ENCODE measurements at places on chromosomes 4 and X.

GRCh38 chr4:172202480-172203076, 389.4 kb downstream of the GALNTL6 start:
- DNase-seq, result peak; percentile 63

GRCh38 chrX:41405551-41405950, 41.6 kb upstream of the NYX start:
- DNase-seq, result no peak

- DNase-seq, result peak; percentile 46
Measured at GRCh38 chrX:119605464-119606279, 552 bp downstream of the NKRF start.

GRCh38 chr4:122548452-122548851, 72.4 kb downstream of the IL21 start:
- peak; percentile 5 for DNase-seq

- DNase-seq, result no peak
Measured at GRCh38 chrX:113075521-113075920, 234.9 kb upstream of the AMOT start.

- peak; percentile 82 for DNase-seq
Measured at GRCh38 chr4:184843984-184844554, 18.3 kb upstream of the ACSL1 start.

- DNase-seq, result no peak
Measured at GRCh38 chrX:123206176-123206575, 22.1 kb downstream of the GRIA3 start.

DNA sequence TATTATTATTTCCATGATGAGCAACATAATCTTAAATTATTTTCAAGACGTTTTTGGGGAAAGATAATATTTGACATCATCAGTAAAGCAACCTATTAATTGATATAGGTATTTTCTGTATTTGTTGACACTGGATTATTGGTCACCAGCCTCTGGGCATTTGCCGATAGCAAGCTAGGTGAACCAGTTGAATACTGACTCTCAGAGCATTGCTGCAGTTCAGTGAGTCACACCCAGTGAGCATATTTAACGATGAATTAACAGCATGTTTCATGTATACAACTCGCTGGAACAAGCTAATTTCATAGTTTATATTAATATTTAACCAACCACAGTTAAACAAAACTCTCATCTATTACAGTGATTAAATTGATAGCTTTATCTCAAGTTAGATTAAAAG, 1006.0 kb upstream of the DIAPH2 start:
- no peak for DNase-seq

- no peak for DNase-seq
Measured at GRCh38 chrX:150291014-150291413, 72.1 kb upstream of the MAMLD1 start.

DNA sequence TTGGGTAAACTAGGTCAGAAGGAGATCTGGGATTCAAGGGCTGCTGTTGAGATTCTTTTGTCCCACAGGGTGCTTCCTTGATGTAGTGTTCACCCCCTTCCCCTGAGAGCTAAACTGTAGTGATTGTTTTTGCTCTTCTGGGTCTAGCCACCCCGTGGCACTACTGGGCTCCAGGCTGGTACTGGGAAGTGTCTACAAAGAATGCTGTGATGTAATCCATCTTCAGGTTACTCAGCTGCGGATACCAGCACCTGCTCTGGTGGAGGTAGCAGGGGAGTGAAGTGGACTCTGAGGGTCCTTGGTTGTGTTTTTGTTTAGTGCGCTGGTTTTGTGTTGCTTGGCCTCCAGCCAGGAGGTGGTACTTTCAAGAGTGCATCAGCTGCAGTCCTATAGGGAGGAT, 365.5 kb downstream of the ZNF674 start:
- DNase-seq, result no peak

- peak; percentile 41 for DNase-seq
Measured at GRCh38 chrX:26649534-26649933, 433.6 kb downstream of the MAGEB5 start.

GRCh38 chr4:87758270-87758669, 41.1 kb upstream of the IBSP start:
- no peak for DNase-seq

- no peak for DNase-seq
Measured at GRCh38 chr4:185534866-185535611, at the start of gene PDLIM3. Gene PDLIM3 (minus strand): TSS chr4:185535507. CDS start chr4:185535434, 73 bp downstream.

GRCh38 chrX:40772290-40772689, 36.9 kb upstream of the MED14 start:
- no peak for DNase-seq

DNA sequence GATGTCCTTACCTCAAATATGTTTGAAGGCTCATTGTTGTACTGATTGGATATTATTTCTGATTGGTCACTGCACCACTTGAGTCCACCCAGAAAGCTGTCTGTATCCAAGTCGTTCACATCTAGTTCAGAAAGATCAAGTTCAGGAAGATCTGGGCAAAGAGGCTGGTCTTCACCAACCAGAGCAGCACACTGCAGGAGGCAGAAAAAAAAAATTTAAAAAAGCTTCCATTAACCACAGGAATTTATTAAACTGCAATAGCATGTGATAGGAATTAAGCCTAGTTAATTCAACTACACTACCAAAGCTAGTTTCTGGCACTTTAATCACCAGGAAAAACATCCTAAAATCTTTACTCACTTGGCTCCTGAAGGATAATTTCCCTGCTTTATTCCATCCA, 5.1 kb downstream of the PPARGC1A start:
- DNase-seq, result no peak

DNA sequence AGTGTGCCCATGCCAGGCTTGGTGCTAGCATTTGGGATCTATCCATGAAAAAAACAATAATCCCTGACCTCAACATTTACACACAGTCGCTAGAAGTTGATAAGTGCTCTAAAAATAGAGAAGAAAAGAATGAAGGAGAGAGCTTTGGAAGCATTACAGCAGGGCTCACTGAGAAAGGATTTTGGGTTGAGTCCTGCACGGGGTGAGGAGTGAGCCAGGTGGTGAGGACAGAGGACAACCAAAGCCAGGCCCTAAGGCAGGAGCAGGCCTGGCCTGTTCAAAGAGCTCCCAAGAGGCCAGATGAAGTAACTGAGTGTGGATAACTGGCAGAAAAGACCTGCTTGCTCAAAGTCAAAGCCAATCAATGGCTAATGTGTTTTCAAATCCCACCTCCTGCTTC, 20.7 kb upstream of the PROM1 start:
- DNase-seq, result no peak

- peak; percentile 80 for DNase-seq
Measured at GRCh38 chr4:1201851-1202525, 29.6 kb upstream of the SPON2 start.

All from hematopoietic multipotent progenitor cell treated with erythropoietin and hydrocortisone succinate and interleukin-3 and kit ligand, for 6 days (in vitro differentiated cells).